NB4 (cell line): ENCODE measurements at places on chromosomes 11 and 22.
A peak's percentile ranks its signal among the peaks of the same experiment; 100 is the strongest.

DNA sequence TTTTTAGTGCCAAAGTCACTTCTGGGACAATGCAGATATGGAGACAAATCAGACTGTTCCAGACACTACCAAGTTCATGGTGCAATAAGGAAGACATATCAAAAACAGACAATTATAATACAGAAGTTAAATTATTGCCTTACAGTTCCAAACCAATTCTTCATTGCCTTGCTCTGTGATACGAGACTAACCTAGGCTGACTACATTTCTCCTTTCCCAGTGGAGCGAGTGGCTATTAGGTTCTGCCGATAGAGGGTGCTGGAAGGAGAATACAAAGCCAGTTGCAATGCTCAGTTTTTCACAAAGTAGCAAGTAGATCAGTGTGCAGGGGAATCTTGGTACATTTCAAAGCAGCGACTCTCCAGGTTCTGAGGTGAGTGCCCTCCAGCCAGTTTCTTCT is 67.8 kb downstream of the FAM168A start:
- no peak for DNase-seq

DNA sequence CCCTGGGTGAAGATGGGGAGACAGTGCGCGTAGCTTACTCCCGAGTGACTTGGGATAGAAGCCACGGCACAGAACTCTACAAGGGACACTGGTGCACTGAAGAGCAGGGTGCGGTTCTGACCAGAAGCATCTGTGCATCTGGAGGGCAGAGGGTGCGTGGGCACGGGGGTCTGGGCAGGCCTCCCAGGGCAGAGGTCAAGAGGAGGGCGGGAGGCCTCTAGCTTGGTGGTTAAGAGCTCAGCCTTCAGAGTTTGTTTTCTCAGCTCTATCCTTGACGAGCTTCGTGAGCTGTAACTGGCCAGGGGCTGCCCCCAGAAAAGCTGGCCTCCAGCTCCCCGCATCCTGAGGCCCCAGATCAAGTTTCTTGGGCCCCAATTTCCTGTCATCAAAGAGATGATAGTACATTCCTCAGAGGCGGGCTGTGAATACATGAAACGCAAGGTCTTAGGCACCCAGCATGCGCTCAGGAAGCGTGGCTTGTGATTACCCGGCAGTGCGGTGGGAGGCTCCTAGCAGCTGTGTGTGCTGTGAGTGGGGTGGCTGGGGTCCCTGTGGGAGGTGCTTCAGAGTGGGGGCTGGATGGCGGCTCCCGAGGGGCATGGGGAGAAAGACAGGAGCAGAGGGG is 6.0 kb upstream of the BID start:
- DNase-seq: peak; percentile 40

DNA sequence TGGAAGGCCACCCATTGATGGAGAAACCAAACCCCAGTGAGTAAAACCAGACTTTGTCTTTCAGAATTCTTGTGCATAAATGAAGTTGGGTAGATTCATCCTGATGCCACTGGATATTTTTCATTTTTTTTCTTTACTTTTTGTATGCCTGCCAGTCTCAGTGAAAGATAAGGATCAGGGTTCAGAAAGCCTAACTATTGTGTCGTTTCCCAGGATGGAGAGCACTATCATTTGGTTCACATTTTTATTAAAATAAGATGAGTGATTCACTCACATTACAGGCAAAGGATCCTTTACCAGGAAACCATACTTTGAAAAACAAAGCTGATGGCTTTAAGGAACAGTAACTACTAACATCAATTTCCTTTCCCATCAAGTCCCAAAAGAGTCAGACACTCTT is 52.0 kb downstream of the ARFGAP2 start:
- no peak for DNase-seq

DNA sequence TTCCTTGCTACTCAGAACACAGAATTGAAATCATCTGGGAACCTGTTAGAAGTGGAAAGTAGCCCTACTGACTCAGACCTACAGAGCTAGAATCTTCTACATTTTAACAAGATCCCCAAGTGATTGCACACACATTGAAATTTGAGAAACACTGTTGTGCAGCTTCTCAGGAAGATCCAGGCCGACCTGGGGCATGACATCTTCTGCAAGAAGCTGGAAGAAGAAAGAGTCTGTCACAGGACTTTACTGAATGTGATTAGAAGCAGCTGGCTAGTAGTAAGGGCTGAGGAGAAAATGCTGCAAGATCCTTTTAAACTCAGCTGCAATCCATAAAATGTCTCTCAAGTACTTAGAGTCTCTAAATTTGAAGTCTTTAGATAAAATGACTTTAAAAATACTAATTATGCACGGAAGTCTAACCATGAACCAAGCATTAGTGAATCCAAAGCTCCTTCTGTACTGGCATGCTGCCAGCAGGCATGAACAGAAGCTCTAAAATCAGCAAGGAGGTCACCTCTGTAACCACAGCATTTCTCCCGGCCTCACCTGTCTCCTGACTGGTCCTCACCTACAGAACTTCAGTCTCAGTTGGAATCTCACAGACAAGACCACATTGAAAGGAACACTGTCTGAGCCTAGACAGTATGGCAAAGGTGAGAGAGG is 85.0 kb downstream of the SERGEF start:
- no peak for DNase-seq

- DNase-seq: no peak
Measured at GRCh38 chr11:7079545-7080135, 9.2 kb upstream of the RBMXL2 start.

- peak; percentile 80 for DNase-seq
Measured at GRCh38 chr11:88359541-88359940, 22.0 kb upstream of the CTSC start.

- no peak for DNase-seq
Measured at GRCh38 chr11:35619116-35619854, 1.0 kb downstream of the FJX1 start.

DNA sequence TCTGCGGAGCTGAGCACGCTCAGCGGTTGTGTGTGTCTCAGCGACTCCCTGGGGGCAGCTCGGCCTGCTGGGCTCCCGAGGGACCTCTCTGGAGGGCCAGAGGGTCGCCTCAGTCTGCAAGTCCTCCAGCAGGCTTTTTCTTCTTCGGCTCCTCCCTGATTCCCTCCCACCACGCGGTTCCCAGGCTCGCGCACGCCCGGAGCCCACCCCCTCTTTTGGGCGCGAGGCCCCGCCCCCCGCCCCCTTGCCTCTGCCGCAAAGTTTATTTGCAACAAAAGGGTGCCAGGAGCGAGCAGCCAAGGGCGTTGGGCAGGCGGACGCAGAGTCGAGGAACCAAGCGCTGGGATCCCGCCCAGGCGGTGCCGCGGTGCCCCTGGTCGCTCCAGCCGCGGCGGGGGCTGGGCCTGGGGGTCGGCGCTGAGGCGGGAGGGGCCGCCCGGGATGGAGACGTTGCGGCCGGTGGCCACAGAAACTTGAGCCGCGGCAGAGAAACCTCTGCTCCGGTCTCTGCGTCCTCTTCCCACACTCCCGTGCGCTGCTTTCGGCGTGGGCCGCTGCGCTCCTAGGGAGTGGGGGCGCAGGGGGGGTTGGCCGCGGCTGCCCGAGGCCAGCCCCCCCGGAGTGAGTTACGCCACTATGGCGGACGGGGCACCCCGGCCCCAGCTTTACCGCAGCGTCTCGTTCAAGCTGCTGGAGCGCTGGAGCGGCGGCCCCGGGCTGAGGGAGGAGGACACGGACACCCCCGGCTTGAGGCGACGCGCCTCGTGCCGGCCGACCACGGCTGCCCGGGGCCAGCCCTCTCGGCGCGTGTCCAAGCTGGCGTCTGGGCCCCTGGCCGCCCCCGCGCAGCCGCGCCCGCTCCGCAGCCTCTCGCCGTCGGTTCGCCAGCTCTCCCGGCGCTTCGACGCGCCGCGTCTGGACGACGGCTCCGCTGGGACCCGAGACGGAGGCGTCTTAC is at the start of gene ARHGEF17:
ARHGEF17 (plus strand) TSS at position 274 of the 958 bp plus-strand sequence; CDS start at position 637, 363 bp downstream.
- peak; percentile 96 for DNase-seq

GRCh38 chr22:40203572-40203971 is 25.8 kb downstream of the TNRC6B start:
- DNase-seq: no peak

- DNase-seq: no peak
Measured at GRCh38 chr22:21948390-21948789, 4.3 kb downstream of the PPM1F start.

DNA sequence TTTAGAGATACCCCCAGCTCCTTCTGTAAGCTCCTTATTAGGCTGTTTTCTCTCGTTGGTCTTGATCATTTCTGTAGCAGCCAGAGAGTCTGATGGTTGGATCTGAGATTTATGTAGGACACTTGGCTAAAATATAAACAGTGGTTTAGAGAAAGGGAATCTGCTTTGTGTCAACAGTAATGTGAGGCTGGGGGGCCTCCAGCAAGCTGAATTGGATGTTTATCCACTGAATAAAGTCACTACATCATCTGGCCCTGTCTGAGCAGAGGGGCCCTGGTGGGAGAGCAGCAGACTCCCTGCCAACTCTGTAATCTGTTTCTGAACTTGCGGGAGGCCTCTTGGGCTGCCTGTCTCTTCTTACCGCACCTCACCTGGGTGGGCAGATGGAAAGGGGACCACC is 328.5 kb upstream of the PLET1 start:
- DNase-seq: no peak

DNA sequence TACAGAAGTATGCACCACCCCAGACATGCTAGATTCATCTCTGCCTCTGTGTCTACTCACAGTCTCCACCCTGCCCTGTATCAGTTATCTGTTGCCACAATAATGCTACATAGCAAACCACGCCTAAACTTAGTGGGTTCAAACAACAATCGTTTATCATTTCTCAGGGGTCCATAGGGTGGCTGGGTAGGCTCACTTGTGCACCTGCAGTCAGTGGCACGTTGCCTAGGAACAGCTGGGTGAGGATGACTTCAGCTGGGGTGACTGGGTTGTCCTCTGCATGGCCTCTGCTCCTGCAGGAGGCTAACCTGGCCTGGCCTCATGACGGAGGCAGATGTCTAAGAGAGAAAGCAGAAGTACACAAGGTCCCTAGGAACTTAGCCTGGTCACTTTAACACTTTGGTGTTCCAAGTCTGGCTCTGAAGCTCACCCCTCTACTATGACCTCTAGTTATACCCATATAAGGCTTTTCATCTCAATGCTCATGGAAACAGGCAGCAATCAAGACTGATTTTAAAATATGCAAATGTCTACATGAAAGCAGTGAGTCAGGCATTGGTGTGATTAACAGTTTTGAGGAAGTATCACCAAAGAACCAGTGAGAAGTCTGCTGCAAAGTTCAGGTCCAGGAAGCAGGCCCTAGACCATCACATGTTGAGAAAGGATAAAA is 10.7 kb downstream of the OLFML1 start:
- peak; percentile 57 for DNase-seq

DNA sequence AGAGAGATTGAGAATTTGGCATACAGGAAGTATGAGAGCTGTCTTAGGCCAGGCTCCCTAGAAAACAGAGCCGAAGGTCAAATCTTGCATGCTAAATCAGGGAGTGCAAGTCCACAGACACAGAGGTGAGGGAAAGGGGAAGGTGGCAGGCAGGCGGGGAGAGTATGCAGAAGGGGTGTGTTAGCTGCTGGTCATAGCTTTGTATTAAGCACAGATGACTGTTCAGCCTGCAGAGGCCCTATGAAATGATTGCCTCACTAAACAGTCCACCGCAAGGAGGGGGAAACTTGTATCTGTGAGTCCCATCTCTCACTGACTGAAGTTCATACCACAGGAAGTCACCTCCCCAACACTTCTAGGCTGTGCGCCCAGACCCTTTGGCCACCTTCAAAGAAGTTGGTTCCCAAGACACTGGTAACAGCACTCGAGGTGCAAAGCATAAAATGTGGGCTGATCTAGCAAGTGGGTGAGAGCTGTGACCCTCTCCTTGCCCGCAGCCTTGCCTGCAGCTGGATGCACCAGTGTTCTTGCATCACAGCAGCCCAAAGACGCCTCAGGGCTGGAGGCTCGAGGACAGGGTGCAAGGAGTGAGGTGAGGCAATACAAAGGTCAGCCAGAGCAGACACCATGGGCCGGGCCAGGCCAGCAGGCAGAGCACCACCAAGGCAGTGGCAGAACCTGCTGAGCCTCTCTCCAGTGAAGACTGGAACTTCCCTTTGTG is 115.3 kb upstream of the TBCEL start:
- DNase-seq: peak; percentile 97

- DNase-seq: no peak
Measured at GRCh38 chr22:50739279-50739691, 1.3 kb downstream of the ACR start.

DNA sequence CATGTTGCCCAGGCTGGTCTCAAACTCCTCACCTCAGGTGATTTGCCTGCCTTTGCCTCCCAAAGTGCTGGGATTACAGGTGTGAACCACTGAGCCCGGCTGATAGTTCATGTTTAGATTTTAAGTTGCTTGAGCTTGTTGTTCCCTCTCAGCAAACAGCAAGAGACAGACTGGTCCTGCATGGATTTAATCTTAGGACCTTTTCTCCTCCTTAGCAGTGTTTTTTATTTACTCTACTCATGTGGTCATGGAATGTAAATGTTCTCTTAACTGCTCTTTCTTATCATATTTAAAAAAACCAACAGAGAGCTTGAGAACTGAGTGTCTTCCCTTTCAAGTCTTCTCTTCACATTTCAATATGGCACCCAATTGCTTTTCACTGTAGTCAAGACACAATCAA is 22.7 kb upstream of the PRDM10 start:
- DNase-seq: no peak

GRCh38 chr11:65411681-65412070 is 10.9 kb upstream of the NEAT1 start:
- DNase-seq: no peak
